ENCODE measurements at places on chromosomes 12 and 14.

GRCh38 chr12:118521036-118521370, 144.6 kb downstream of the SUDS3 start:
- no peak for DNase-seq

DNA sequence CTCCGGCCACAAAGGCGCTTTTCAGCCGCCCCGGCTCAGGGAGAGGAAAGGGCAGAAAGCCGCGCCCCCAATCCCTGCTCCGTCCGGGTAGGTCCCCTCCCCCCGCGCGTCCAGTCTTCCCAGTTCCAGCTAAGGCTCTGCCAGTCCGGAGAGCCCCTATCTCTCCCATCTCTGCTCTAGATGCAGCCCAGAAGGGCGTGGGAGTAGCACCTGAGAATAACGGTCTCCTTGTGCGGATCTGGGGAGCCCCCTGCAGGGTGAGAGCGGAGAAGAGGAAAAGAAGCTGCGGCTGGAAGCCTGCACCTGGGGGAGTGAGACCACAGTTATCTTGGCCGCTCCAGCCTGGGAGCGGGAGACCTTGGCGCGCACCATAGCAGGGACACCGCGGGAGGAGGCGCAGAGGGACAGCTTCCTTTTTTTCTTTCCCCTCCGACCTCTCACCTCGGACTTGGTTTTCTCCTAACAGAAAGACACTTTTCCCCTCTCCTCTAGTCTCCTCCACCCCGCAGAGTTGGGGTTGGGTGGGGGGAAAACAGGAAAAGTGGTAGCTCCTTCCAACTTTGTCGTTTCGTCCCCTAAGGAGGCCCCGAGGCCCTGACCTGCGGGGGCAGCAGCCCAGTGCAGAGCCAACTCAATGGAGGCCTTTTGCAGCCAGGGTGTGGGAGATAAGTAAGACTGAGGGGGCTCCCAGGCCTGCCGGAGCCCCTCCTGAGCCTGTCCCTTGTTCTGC, 2.4 kb downstream of the DHH start:
- DNase-seq = peak; percentile 82

DNA sequence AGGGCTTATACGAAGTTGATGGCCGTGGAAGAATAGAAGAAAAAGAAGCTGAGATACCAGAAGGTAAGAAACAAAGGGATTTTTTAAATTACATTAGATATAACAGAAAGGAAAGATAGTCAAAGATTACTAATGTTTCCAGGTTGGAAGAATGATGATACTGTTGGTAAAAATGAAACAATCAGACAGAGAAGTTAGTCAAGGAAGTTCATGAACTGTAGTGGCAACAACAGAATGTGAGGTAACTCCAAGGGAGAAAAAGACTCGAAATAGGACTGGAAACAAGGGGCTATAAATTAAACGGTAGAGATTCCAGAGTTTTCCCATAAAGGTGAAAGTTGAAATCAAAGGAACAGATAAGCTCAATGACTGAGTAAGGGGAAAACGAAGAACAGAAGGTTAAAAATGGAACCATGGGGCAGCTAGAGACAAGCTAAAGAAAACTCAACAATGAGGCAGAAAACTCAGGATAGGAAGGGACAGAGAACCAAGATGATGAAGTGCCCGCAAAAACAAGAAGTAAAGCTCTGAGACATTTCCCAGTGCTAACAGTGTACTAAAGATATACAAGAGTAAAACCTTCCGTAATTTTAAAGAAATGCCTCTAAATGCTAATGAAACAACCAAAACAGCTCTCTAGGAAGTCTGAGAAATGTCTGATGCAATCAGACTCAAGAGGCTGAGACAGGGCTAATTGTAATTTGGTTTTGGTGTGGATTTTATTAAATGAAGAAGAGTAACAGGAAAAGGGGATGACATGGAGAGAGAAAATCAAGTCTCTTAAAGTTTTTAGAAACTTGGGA, 70.0 kb downstream of the PPP2R5E start:
- DNase-seq = no peak

GRCh38 chr14:90785471-90785870, 30.8 kb downstream of the TTC7B start:
- DNase-seq = no peak

- DNase-seq = peak; percentile 85
Measured at GRCh38 chr12:108629824-108630476, 3.7 kb downstream of the SELPLG start.

DNA sequence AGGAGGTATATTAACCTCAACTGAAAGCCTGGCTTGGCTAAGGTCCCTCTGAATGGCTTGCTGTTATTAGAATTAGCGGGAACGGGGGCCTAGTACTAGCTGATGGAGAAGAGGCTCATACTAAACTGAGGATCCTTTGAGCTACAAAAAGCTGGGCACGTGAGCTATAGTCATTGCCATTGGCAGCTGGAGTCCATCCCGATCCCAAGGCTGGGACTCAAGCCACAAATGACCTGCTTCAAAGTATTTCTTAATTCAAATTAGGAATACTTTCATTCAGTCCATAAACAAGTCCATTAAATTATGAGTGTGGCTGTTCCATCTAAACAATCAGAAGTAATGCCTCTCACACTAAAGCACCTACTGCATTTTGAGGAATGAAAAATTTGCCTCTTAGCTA, 114.5 kb downstream of the DACT1 start:
- no peak for DNase-seq

- DNase-seq = no peak
Measured at GRCh38 chr12:14618983-14619382, 51.3 kb upstream of the PLBD1 start.

DNA sequence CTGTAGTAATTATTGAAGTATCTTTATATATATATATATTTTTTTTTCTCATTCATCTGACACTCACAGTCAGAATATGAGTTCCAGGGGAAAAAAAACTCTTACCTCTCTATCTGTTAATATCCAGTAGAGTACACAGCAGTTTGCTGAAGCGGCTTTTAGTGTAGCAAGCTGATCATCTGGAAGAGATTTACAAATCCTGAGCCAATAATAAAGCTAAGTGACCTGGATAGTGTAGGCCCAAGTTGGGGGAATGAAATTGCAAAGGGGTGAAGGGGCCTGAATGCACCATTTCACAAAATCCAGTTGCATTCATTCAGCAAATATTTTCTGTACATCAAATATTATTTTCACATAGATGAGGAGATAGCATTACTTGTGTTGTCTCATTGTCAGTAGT, 234.6 kb upstream of the FLRT2 start:
- DNase-seq = no peak

DNA sequence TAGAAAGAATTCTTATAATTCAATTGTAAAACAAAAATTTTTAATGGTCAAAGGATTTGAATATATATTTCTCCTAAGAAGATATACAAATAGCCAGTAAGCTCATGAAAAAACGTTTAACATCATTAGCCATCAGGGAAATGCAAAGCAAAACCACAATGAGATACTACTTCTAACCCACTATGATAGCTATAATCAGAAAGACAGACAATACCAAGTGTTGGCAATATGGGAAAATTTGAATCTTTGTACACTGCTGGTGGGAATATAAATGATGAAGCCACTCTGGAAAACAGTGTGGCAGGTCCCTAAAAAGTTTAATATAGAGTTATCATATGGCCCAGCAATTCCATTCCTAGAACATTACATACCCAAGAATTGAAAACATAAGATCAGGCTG, 25.4 kb downstream of the RALGAPA1 start:
- DNase-seq = no peak

- DNase-seq = no peak
Measured at GRCh38 chr12:26555139-26555538, 277.9 kb downstream of the ITPR2 start.
